Substantia nigra (tissue), 51 donors: ENCODE measurements at places on chromosomes 7 and 10.

DNA sequence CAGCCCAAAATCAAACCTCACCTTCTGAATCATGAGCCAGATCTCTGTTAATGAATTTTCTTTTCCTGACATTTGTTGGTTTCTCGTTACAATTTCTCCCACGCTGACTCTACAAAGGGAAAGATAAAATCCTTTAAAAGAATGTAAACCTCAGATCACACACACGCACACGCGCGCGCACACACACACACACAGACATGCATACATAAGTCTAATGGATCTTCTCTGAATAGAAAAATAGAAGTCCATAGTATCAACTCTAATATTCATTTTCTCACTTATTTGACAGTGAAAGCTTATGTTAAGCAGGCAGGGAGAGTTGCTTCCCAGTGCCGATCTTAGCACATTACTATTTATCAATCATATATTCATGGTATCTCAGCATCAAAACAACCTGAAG lies 1.4 kb downstream of the ETV1 start:
- DNase-seq, result no peak

- no peak for DNase-seq
Observed at GRCh38 chr7:18828994-18829857, 288.2 kb downstream of the TWIST1 start.

GRCh38 chr7:100827330-100828226 lies at the start of gene EPHB4:
Gene EPHB4, minus strand, starts transcription at chr7:100827523. Its CDS starts 493 bp downstream, at chr7:100827030.
- no peak for DNase-seq

DNA sequence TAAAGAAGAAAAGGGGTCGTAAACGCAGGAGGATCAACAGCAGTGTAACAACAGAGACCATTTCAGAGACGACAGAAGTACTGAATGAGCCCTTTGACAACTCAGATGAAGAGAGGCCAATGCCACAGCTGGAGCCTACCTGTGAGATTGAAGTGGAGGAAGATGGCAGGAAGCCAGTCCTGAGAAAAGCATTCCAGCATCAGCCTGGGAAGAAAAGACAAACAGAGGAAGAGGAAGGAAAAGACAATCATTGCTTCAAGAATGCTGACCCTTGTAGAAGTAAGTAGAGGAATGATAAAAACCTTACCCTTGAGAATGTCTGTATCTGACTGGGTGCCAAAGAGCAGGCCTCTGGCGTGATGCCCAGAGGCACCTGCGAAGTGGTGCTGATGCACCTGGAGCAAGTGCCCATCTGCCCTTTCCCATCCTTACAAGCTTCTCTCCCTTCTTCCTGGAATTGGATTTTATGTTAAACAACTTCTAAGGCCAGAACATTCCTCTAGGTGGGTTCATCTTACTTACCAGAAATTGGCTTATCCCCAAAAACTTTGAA lies 86.4 kb upstream of the SAMD8 start:
- DNase-seq, result no peak

DNA sequence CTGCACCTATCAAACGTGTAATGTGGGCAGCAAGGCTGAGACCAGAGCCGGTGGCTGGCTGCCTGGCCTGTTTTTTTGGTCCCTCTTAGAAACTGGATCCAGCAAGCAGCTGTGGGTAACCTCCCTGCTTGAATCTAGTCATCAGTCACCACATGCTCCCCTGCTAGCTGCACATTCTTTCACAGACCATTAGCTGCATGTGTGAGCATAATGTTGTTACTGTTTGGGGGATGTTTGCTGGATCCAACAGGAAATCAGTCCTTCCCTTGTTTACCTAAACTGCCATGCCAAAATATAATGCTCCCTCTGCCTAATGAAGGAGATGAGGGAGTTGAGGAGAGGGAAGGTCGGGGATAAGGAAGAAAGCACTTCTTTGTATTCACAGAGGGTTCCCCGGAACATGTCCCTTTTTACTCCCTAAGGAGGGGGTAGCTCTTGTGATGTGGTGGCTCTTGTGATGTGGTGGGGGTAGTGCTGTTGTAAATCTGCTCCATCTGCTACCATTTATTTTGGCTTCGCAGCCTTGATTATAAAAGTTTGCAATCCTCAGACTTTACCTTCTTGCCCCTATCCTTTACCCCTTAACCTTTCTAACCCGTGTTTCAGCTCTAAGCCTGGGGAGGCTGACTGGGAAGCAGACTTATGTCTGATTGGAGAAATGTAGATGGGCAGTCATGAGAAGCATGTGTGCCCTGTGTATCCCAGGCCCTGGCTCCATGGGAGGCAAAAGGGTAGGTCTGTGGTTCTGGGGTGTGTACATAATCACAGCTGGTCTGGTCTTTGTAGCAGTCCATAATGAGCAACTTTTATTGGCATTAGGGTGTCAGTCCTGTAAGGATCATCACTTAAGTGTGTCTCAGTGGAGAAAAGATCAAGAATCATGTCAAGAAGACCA lies 20.8 kb downstream of the LOXL4 start:
- no peak for DNase-seq

- DNase-seq, result no peak
Observed at GRCh38 chr7:22192801-22193200, 164.2 kb downstream of the RAPGEF5 start.

DNA sequence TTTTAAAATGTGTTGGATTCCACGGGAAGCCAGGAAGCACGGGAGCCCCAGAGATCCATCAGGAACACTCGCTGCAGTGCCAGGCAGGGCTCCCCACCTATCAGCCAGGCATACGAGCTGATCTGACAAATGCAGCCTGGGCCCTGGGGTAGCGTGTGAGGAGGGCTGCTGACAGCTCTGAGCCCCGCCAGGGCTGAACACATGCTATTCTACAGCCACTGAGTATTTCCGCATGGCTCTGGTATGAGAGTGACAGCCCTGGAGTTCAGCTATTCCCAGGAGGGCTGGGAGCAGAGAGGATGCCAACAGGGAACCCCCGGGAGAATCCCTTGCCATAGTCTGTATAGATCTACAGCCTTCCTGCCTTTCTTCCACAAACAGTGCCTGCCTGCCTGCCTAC lies 237.3 kb upstream of the ZMIZ1 start:
- DNase-seq, result no peak
